C1 segment of cervical spinal cord (tissue), 14 donors: ENCODE measurements at places on chromosomes 16 and 17.

- no peak for DNase-seq
These were observed 24.3 kb upstream of the ZNF750 start for GRCh38 chr17:82863941-82864712.

DNA sequence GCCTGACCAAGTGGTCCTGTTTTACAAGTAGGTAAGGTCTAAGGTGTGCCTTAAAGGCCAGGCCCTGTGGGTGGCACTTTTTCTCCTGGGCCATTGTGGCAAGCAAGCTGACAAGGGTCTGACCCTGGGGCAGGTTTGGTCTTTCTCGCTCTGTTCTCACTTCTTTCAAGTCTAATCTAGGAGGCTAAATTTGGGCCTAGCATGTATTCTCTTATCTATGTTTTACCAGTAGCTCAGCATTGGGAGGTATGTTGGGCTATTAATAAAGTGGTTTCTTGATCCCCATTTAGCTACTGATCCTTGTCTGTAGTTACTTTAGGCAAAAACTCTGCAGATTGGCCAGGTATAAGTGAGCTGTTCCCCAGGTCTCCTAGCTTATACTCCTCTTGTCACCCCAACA is 77.7 kb downstream of the DNAH3 start:
- no peak for DNase-seq

DNA sequence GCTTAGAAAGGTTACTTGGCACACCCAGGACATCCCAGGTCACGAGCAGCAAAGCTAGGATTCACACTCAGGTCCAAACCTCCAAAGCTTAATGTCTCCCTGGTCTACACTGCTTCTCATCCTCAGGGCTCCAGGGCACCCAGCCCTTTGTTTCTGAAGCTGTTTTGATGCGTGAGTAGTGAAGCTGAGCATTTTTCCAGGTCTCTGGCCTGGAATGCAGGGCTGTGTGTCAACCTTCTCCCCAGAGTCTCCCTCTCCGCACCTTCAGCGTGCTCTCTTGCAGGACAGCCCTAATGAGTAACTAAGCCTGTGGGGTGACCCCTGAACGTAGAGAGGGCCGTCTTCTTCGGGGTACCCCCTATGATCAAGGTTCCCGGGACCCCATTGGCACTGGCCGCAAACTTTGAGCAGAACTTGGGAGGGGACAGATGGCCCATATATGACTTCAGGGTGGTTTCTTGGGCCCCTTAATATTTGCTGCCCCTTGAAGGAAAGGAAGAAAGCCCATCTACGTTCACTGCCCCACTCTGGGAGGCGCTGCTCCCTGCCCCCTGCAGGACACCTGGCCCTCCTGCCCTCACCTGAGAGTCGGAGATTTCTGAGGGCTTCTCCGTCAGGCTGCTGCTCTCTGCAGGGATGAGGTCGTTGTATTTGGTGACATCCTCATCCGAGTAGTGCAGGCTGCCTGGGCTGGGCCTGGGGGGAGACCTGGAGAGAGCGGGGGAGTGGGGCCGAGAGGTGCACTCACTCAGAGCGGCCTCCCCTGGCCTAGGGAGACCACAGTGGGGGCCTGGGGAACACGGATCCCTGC is 36.4 kb upstream of the CDC42EP4 start:
- DNase-seq = no peak

DNA sequence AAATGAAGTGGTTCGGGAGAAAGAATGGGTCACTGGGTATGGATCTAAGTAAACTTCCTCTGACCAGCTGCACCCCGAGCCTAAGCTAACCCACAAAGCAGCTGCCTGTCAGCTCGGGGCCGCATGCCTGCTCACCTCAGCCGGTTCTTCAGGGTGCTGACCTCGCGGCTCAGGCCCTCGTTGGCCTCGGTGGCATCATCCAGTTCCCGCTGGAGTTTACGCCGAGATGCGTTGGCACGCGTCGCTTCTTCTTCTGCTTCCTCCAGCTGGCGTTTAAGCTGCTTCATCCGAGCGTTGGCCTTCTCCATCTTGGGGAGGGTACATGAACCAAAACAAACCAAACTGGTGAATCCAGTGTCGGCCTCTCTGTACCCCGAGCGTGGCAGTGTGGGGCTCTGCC is 41.1 kb downstream of the NDEL1 start:
- no peak for DNase-seq

- DNase-seq = no peak
These were observed 24.6 kb upstream of the SMURF2 start for GRCh38 chr17:64686705-64687104.

- no peak for DNase-seq
These were observed 54.8 kb downstream of the CHD9NB start for GRCh38 chr16:52997922-52998321.

DNA sequence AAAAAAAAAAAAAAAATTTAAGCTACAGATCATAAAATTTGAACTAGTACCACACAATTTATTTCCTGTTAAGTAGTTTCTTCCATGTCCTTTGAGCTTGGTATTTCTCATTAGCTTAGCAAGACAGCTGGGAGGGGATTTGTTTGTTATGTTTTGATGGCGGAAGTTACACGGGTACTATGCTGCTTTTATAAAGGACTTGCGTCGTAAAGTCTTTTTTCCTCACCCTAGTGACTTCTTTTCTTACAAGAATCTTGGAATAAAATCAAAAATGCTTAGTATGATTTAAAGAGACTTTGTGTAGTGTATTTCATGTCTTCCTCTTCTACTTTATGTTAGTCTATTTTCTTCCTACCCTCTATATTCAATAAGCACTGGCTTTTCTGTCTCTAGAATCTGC is 89.1 kb downstream of the NLK start:
- no peak for DNase-seq

GRCh38 chr16:11053916-11054460 is 109.6 kb downstream of the CLEC16A start:
- peak; percentile 81 for DNase-seq

DNA sequence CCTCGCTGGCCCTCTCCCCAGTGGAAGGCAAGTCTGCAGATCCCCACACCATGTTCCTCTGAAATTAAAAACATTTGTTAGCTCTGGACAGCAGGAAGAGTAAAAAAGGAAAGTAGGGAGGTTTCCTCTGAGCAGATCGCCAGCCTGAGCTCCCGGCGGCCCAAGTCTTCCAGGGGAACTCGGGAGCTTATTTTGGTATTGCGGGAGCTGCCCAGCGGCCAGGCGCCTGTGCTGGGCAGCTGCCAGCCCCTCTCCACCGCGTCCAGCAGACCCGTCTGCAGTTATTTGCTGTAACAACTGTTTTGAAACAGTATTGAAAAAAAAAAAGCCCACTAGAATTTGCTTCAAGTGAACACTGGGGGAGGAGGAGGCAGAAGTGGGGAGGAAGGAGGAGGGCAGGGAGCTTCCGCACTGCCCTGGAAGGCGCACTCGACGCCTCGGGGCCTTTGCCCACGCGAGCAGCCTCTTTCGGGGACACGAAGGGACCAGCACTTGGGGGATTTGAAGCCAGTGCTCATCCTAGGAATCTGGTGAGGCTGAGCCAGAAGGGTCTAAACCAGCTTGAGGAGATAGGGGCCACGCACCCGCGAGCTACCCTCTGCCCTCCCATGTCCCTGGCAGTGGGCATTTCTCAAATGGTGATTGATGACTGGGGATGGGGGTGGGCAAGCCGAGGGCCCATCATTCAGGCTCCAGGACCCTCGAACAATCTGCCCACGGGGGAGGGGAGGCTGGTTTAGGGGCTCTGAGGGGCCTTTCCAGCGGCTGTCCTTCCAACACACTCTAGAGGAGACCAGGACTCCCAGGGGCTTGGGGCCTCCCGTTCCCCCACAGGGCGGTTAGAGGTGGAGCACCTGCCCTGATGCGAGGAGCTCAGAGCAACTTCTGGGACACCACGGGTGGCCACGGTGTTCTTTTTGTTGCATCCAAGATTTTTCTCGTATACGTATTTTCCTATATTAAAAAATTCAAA is 3.0 kb upstream of the BAHCC1 start:
- no peak for DNase-seq

DNA sequence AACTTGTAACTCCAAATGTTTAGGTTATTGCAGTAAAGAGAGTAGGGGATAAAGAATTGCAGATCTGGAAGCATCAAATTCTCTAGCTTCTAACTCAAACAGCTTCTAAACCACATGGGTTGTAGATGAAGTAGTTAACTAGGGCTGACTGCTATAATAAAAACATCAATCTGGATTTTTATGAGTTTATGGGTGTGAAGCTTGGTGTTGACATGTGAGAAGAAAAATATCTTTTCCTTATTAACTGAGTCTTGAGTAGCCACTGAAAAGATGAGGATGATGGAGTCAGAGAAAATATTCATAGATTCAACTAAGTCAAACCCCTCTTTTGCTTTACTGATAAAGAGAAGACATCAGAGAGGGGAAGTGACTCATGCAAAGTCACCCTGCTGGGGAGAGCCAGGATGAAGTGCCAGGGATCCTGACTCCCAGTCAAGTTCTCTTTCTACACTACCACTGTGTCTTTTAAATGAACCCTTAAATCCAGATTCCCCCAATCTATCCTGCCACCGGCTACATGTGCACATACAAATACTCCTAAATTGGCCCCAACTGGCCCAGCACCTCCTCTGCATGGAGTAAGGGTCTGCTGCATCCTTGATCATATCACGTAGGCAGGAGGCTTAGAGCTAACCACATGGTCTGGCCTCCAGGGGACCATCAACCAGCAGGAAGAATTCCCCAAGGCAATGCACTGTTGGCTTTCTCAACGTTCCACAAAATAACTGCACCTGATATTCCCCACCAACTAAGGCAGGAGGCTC is 264.0 kb upstream of the CCL2 start:
- DNase-seq = no peak

- DNase-seq = no peak
These were observed 52.6 kb downstream of the PIMREG start for GRCh38 chr17:6496640-6497441.

GRCh38 chr17:4586043-4586442 is 1.7 kb downstream of the SMTNL2 start:
- no peak for DNase-seq

DNA sequence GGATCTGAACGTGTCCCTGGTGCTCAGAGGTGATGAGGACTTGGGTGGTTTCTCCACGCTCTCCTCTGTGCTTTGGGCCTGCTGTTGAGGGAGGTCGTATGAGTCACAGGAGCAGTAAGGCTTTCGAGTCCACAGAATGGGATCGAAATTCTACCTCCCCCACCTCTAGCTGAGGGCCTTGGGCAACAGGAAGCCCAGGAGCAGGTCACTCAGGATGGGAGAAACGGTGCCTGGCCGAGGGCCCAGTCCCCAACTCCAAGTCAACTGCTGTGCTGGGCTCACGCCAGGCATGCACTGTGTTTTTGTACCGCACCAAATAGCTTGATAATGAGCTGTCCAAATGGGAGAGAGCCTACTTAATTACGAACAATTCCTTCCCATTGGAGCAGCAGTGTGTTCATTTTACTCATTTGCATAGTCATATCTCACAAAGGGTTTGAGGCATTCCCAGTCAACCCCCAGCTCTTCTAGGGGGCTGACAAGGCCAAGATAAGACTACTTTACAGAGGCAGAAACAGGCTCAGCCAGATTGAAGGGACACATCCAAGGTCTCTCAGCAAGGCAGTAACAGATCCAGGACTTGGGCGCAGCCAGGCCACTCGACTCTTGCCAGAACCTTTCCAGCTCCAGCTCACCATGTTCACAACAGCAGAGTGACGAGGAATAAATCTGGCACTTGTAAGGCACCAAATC is 53.6 kb downstream of the WNT3 start:
- DNase-seq = no peak

DNA sequence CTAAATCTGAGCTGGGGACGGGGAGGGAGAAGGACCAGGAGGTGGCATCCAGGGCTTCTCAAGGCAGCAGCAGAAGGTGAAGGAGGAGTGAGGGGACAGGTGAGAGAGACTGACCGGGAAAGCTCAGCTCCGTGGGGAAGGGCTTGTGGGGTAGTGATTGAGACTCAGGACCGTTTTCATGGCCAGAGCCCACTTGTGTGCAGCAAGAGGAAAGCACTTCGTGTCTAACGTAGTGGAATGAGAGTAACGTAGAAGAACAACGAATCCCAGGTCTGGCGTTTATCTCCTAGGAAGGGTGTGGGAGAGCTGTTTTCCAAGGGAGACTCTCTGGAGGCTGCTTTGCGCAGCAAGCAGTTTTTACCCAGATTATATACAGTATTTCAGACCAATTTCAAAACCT is 1.3 kb upstream of the CDH3 start:
- DNase-seq = no peak

DNA sequence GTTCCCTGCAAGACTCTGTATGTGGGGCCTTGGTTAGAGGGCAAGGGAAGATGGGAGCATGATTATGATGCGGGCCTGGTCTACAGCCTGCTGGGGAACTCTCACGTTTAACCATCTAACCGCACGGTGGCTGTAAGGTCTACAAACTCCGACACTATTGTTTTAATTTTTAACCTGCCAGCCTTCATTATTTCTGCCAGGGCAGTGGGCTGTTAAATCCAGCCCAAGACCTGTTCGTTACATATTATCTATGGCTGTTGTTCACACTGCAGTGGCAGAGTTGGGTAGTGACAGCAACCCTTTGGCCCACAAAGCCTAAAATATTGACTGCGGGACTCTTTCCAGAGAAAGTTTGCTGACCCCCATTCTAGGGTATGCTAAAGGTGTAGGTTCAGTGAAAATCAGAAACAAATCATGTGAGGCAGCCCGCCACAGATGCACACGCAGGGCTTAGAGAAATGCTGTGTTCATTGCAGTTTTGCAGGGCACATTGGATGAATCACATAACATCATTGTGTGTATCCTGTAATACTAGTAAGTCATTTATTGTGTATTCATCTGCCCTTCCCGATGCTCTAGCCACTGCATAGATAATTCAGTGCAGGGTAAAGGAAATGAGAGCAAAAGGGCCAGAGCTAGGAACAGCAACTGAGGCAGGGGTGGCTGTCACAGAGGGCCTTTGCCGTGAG is 14.3 kb downstream of the SNX29 start:
- DNase-seq = no peak

GRCh38 chr17:40778461-40778860 is 3.9 kb downstream of the KRT27 start:
- DNase-seq = no peak

DNA sequence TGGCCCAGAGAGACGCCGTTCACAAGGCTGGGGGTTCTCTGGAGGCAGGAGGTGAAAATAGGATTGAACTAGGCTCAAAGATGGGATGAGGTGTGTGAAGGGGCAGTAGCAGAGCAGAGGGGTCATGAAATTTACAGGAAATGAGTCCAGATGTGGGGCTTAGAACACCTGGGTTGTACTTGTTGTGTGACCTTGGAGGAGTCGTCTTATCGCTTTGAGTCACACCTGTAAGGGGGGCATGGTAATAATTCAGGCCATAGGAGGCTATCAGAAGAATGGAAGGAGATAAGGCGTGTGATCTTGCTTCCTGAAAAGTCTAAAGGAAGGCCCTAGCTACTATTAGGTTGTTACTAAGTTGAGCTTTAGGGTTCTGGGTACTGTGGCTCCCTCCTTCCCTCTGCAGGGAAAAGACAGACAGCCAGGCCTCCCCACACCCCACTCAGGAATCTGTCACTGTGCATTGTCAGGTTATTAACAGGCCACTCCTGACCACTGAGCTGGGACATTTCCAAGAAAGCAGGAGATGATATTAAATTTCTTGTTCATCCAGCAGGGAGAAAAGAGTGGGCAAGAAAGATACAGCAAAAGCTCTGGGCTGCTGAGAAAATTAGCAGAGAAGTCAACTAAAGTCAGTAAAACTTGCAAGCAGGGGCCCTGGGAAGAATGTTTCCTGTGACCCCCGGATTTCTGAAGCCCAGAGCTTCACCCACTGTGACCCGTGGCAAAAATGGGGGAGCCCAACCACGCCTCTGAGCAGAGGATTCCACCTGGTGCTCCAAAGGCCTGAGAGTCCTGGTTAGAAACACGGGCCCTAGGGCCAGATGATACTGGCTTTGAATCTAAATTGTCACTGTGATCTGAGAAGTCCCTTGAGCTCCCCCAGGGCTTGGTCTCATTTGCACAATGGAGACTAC is 6.0 kb upstream of the CDC42EP4 start:
- no peak for DNase-seq
